Upper lobe of right lung (tissue), 1 donor: ENCODE measurements at places on chromosomes 5 and 9. TPM values are rescaled to one million over a fixed set of nuclear protein-coding genes. Genes with fewer than 3 reads are reported as not detected.

- no peak overlapping the region for H3K4me3 ChIP-seq
- DNase-seq: no peak
- H3K27me3 ChIP-seq: no peaks in the 10 kb centered on the region
- peaks cover 63% of the 10 kb centered on the region for H3K36me3 ChIP-seq
- no peaks in the 10 kb centered on the region for H3K4me1 ChIP-seq
Observed at GRCh38 chr9:130609163-130609562, 29.8 kb downstream of the FUBP3 start.

DNA sequence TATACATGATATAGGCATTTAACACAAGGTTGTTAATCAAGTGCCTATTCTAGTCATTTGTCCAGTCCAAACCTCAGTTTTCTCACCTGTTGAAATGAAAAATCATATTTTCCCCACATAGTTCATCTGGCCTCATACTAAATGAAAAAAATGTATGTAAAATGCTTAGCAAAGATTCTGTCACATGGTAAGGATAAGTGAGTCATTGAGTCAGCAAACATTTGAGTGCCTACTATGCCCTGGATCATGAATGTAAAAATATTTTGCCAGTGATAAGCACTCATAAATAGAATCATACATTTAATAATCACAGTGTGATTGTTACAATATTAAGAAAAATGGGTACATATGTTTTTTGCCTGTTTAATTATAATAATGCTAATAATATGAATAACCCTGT lies 181.2 kb upstream of the PAPPA start:
- H3K27ac ChIP-seq: no peak overlapping the region
- no peaks in the 10 kb centered on the region for H3K27me3 ChIP-seq
- no peaks in the 10 kb centered on the region for H3K4me1 ChIP-seq
- H3K36me3 ChIP-seq: no peaks in the 10 kb centered on the region
- no peak for DNase-seq

- no peak overlapping the region for H3K27ac ChIP-seq
- H3K36me3 ChIP-seq: no peaks in the 10 kb centered on the region
- DNase-seq: no peak
- H3K4me3 ChIP-seq: no peak overlapping the region
- no peaks in the 10 kb centered on the region for H3K27me3 ChIP-seq
Observed at GRCh38 chr9:117779760-117780159, 75.6 kb downstream of the TLR4 start.

GRCh38 chr5:122639864-122640263 lies 135.0 kb upstream of the SNX2 start:
- no peak overlapping the region for H3K4me3 ChIP-seq
- H3K27ac ChIP-seq: no peak overlapping the region
- no peak for DNase-seq

- no peak for DNase-seq
- no peak overlapping the region for H3K4me3 ChIP-seq
- no peak overlapping the region for H3K27ac ChIP-seq
- H3K36me3 ChIP-seq: no peaks in the 10 kb centered on the region
- no peaks in the 10 kb centered on the region for H3K4me1 ChIP-seq
Observed at GRCh38 chr9:115412656-115413055, 294.7 kb upstream of the TNC start.

DNA sequence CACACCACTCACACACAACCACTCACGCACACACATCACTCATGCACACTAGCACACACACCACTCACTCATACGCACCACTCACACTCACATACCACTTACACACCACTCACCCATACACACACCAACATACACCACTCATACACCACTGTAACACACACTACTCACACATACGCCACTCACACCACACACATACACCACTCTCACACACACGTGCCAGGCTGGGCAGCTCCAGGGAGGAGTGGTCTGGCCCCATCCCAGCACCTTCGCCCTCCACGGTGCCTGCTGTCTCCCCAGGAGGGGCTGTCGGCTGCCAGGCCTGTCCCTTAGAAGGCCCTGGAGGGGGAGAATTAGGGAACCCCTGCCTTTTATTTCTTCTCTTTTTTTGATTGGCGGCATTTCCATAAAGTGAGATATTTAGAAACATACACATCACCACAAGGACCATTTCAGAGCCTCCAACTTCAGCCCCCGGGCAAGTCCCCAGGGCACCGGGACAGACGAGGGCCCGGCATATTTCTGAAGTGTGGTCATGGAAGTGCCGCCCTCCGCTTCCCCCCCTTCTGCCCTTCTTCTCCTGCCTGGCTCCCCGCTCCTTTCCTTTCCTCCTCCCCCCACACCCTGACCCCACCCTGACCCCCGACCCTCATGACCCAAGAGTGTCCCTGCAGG lies 6.3 kb upstream of the ASB6 start:
- DNase-seq: no peak
- H3K36me3 ChIP-seq: no peaks in the 10 kb centered on the region
- no peak overlapping the region for H3K27ac ChIP-seq

- no peak overlapping the region for H3K27ac ChIP-seq
- H3K36me3 ChIP-seq: no peaks in the 10 kb centered on the region
- DNase-seq: no peak
- H3K4me3 ChIP-seq: no peak overlapping the region
- H3K27me3 ChIP-seq: no peaks in the 10 kb centered on the region
Observed at GRCh38 chr5:84265130-84265529, 119.5 kb downstream of the EDIL3 start.

DNA sequence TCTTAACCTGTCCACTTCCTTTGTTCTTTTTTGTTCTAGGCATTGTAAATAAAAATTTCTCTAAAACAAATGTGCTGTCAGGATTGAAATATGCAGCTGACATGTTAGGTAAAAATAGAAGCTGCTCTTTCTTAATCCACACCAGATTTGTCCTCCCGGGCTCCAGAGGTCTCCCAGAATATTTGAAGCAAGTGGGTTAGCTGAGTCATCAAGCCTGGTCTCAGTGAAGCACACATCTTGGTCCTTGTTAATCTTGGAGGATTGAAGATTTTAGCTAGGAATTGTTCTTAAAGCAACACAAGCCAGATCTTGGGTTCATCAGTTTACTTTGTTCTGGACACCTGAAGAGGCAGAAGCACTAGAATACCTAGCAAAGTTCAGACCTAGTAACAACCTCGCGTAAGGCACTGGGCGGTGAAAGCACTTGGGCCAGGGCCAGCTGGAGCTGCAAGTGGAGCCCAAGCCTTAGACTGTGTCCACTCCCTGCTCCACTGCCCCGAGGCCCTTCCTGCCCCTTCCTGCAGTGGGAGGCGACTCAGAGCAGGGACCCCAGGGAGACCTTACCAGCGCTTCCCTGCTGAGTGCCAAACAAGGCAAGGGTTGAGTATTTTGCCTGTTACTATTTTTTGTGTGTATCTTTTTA lies 36.5 kb downstream of the HABP4 start:
- no peak overlapping the region for H3K4me3 ChIP-seq

DNA sequence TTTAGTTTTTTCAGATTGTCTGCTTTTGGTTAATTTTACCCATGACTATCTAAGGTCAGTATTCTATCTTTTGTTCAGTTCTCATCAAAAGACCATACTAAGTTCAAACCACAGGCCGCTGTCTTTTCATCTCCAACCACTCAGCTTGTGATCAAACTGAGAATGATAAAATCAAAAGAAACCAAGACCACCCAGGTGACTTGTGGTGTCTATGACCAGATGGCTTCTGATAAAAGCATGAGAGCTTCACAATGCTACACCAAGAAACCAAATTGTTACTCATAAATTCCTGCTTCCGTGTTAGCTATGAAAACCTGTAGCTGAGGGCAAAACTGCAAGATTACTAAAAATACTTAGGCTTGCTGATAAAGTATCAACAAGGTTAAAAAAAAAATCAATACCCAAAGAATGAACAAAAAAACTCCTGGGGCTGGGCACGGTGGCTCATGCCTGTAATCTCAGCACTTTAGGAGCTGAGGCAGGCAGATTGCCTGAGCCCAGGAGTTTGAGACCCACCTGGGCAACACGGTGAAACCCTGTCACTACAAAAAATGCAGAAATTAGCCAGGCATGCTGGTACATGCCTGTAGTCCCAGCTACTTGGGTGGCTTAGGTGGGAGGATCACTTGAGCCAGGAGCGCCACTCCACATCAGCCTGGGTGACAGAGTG lies 25.8 kb upstream of the GPX8 start:
- H3K4me3 ChIP-seq: no peak overlapping the region
- DNase-seq: no peak
- no peaks in the 10 kb centered on the region for H3K36me3 ChIP-seq

DNA sequence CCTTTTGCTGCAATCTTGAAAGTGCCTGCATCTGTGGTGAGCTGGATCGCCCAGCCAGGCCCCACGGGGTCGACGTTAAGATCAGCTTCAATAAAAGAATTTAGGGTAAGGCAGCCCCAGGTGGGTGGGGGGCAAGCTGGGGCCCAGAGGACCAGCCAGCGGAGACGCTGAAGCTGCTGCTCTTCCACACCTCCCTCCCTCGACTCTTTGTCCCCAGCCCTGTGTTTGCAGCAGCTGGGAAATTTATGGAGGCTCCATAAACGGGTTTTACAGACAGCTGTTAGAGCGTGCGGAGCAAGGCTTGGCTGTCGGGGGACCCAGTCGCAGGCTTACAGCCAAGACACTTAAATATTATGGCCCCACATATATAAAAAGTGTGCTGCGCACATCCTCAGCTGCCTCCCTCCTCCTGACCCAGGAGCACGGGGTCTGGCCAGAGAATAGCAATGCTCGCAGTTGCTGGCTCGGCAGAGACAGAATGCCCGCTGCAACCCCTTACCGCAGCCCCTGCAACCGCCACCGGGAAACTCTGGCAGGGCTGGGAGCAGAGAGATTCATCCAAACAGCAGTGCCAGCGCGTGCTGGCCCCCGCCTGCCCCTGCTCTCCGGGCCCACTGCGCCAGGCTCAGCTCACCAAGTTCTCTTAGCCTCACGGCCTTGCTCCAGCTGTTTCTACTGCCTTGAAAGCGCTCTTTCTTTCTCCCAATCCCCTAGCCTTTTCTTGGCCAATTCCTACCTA lies 28.4 kb upstream of the MVB12B start:
- H3K27ac ChIP-seq: no peak overlapping the region
- no peaks in the 10 kb centered on the region for H3K36me3 ChIP-seq
- H3K4me1 ChIP-seq: peaks cover 5% of the 10 kb centered on the region
- no peak for DNase-seq

DNA sequence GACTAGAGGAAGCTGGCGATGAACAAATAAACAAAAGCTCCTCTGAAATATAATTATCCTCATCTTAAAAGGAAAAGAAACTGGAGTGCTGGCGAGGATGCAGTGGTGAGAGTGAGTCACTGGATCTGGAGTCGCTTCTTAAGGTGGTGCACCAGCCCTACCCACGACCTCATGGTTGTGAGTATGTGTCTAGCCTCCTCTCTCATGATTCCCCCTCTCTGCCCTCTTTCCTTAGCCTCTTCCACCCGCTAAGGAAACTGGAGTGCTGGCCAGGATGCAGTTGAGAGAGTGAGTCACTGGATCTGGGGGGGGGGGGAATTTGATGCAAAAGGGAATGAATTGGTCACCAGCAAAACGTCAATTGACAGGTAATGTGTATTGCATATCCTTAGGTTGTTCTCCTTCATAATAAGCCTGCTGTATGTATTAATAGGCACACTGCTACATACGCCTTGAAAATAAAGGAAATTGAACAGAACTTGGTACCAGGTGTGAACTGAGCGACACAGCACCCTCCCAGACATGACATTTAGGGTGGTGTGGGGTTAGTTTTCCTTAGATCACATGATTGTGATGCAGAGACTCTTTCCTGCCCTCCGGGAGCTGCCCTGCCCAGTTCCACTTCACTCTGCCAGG lies 36.3 kb upstream of the EBF1 start:
- H3K36me3 ChIP-seq: no peaks in the 10 kb centered on the region
- H3K4me3 ChIP-seq: no peak overlapping the region
- no peaks in the 10 kb centered on the region for H3K4me1 ChIP-seq

DNA sequence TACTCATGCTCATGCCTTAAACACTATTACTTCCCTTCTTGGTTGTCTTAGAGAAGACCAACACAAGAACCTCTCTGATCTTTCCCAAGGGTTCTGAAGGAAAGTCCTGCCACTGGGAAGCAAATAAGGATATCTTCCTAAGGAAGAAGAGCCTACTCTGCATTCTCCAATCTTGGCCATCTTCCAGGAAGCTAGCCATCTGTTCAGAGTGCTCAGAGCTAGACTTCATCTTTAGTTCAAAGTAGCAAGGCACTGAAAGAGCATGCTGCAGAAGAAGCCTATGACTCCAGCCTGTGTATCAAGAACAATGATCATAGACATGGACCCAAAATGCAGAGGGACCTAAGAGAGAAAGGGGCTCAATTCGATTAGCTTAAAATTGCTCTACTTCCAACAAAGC lies 114.7 kb downstream of the KIAA0825 start:
- DNase-seq: no peak
- no peaks in the 10 kb centered on the region for H3K36me3 ChIP-seq
- H3K4me1 ChIP-seq: no peaks in the 10 kb centered on the region
- no peak overlapping the region for H3K4me3 ChIP-seq
- no peaks in the 10 kb centered on the region for H3K27me3 ChIP-seq

DNA sequence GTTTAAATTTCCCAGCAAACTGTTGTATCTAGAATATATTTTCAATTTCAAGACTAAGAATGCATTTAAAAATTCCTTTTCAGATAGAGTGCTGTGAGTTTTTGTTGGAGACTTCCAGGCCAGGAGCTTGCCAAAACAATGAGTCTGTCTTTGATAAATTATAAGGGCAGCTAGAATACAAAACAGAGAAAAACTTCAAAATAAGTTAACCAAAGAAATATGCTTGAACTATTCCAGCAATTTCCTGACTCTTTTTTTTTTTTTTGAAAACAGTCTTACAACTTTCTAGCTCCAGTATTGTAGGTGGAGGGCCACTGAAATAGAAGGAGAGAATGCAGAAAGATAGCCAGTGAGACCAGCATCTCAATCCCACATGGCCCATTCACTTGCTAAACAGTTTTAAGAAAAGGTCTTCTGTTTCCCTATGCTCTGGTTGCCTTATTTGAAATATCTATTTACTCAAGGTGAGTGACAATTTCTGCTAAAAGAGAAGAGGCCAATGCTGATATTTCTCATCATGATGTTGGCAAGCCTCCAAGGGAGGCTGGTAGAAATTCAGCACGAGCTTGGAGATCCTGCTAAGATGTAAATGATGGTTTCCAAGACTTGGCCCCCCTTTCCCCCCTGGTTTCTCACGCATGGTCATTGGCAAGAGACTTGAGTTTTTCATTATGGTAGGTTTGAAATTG lies 103.2 kb downstream of the USP20 start:
- peaks cover 42% of the 10 kb centered on the region for H3K4me1 ChIP-seq
- no peak overlapping the region for H3K27ac ChIP-seq
- H3K36me3 ChIP-seq: no peaks in the 10 kb centered on the region
- no peaks in the 10 kb centered on the region for H3K27me3 ChIP-seq
- no peak overlapping the region for H3K4me3 ChIP-seq

OSMR gene
- 85.6 TPM for total RNA-seq

NUTM2F gene
- total RNA-seq: not detected

HAPLN1 gene
- total RNA-seq: 0.12 TPM

TMEM252 gene
- total RNA-seq: not detected

SMIM33 gene
- total RNA-seq: not detected
